ENCODE measurements at places on chromosomes 12 and 14.

GRCh38 chr12:53624956-53625355 is 1.2 kb downstream of the ATF7 start:
- DNase-seq: no peak

DNA sequence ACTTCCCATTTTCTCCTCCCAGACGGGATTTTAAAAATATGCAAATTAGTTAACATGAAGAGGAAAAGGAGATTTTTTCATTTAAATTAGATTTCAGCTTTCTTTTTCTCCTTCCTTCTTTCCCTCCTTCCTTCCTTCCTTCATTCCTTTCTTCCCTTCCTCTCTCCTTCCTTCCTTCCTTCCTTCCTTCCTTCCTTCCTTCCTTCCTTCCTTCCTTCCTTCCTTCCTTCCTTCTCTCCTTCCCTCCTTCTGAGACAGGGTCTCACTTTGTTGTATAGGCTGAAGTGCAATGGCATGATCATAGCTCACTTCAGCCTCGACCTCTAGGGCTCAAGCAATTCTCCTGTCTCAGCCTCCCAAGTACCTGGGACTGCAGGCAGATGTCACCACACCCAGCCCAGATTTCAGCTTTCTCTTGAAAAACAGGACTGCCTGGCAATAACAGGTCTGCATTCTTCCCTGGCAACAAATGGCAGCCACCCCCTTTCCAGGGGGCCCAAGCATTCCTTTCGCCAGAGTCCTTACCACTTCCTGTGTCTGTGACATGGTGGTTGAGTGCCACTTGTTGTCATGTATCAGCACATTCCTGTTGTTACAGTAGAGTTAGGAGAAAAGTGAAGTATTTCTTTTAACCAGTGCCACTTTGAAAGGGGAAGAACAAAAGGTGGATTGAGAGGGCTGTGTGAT is 119.1 kb downstream of the PTPN11 start:
- DNase-seq: no peak

DNA sequence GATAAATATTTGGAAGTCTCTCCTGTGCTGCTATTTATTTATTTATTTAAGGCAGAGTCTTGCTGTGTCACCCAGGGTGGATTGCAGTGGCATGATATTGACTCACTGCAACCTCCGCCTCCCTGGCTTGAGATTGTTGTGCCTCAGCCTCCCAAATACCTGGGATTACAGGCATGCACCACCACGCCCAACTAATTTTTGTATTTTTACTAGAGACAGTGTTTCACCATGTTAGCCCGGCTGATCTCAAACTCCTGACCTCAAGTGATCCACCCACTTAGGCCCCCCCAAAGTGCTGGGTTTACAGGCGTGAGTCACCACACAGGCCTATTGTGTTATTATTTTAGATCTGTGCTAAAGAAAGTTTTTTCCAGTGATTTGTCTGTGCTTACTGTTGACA is 225.2 kb downstream of the CCER1 start:
- no peak for DNase-seq

DNA sequence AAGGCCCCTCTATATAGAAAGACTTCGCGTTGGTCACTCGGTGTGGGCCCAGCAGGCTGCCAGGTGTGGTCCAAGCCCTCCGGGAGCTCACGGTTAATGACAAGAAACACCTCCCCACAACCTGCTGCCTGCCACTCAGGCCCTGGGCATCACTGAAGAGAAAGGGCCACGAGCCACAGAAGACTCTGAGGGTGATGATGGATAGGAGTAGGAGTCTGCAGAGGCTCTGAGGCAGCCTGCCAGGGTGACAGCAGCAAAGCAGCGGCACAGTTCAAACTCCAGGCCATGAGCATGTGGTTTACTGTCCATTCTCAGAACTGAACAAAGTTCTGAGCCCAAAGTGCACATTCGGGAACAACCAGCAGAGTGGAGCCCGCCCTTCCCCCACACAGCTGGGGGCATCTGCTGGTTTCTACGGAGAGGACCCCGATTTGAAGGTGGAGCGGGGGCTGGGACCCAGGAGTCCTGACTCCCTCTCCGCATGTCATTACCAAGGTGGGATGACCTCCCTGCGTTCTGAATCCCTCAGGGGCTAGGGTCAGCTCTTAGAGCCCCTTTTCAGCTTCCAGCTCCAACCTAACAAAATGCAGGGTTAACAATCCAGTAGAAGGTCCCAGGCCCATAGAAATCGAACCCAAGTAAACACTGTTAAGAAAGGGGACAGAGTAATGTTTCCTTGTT is 65.8 kb downstream of the VWF start:
- no peak for DNase-seq

GRCh38 chr12:132202929-132203721 is 58.9 kb downstream of the NOC4L start:
- no peak for DNase-seq

DNA sequence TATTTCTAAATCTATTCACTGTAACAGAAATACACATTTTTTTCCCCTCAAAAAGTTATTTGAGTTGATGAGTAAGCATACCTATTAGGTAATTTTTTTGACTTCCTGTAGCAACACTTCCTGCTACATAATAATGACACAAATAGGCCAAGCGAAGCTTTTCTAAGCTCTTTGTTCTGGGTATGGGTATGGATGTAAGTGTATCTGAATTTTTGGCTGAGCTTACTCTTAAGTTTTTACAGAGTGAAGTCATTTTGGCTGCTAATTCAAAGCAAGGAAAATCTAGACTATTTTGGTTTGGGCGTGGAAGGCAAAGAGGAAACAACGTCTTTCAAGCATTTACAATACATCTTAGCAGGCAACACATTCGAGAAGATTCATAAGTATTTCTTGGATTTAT is 1206.0 kb upstream of the FLRT2 start:
- DNase-seq: no peak

DNA sequence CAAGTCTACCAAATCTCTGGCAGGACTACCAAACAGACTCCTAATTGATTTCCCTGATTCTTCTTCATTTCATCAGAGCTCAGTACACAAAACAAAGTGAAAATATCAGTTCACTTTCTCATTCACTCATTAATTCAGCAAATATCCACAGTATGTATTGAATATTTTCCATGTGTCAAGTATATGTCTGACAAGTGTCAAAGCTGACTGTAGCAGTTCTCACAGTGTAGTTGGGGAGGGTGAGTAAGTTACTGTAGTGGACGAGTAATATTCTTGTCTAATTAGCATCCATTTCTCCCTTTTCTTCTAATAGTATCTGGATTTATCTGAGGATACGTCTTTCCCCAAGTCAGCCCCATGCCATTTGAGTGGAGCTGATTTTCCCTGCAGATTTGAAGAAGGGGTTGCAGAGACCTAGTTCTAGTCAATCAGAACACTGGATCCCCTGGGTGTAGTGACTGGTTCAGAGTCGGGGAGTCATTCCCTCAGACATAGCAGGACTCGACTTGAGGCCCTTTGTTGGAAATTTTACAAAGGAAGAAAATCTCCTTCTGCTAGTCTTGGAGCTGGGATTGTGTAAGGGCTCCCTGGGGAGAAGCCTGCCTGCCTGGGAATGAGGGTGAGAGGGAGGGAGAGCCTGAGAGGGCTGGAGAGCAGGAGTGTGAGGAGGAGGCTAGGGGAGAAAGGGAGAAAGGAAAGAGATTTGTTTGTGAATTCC is 51.4 kb downstream of the GRIP1 start:
- DNase-seq: no peak

DNA sequence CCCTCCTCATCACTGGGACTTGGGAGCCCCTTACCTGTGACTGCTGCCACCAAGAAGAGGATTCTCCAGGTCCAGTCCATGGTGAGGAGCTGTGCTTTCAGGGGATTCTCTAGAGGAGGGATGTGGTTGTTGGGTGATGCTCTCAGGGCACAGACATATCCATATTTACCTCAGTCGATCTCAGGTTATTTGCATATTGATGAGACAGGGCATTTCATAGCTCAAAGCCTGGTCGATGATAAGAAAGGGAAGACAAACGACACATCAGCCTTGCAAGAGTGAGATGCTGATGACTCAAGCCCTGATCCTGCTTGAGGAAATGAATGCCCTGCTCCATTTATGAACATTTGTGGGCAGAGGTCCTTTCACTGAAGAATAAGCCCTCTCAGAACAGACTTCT is 981.0 kb downstream of the TMEM121 start:
- DNase-seq: no peak

- no peak for DNase-seq
Measured at GRCh38 chr12:38151991-38152700, 164.4 kb upstream of the ALG10B start.

DNA sequence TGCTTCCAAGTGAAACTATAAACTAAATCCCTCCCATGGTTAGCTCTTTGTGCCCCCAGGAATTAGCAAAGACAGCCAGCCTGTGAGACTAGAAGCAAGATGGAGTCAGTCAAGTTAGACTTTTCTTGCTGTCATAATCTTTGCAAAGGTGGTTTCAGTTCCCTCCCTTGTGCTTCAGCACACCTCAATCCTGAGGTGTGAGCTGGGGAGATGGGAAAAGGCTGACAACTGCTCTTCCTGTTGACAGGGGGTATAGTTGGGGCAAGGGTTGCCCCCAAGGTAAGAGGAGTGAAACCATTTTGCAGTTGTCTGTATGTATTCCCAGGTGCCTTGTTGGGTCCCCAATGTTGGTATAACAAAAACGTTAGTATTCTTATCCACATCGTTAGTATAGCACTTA is 12.3 kb upstream of the CPM start:
- no peak for DNase-seq

GRCh38 chr14:90607141-90607540 is 209.1 kb downstream of the TTC7B start:
- no peak for DNase-seq

DNA sequence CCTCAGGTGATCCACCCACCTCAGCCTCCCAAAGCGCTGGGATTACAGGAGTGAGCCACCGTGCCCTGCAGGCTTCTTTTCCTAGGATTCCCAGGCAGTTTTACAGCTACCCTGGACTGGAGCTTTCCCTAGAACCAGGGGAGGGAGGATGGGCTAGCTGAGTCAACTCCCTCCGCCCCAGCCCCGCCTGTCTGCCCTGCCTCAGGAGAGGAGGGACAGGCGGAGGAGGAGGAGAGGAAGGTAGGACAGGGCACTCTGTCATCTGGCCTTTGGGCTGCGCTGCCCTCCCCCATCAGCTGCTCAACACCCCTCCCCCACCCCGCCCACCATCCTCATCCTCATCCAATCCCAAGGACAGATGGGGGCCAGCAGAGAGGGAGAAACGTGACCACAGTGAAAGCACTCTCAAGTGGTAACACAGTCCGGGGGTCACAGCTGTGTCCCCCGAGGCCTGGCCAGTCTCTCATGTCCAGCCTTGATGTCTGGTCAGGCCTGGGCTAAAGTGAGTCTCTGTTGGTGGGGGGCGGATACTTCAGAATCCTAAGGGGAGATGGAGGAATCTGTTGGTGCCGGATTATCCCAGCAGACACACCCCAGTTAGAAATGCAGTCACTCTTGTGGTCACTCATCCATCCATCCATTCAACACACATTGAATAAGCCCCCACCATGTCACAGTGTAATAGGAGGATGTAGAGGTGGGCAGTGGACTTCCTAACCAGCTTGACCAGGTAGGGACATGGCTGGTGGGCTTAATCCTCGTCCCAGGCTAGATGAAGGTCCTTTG is 12.3 kb downstream of the FIGNL2 start:
- DNase-seq: no peak

DNA sequence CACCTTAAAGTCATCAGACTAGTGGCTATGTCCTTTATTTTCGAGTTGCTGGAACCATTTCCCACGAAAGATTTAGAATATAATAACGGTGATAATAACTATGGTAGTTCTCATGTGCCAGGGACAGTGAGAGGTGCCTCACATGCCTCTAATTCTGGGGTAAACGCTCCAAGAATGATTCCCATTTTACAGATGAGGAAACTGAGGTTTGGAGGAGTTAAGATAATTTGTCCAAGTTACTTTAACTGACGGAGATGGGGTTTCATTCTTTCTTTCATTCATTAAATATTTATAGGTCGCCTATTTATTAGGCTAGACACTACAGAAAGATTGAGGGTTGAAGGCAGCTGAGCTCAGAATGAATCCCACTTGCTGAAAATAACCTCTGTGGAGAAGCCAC is 30.7 kb upstream of the FOS start:
- DNase-seq: no peak

DNA sequence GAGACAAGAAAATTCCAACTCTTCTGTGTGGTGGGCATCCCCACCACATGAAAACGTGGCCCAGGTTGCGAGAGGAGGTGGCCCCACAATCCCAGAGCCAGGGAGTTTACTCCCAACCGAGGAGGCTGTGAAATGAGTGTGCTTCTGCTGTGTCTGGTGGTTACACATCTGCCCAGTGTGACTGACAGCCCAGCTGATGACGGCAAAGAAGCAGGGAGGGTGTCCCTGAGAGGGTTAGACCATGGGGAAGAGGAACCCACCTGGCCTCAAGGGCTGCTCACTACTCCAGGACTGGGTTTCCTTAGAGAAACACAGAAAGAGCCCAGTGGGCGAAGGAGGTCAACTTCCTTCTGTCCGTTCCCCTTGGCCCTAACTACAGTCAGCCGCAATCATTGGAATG is 24.6 kb downstream of the ZFP36L1 start:
- DNase-seq: no peak

DNA sequence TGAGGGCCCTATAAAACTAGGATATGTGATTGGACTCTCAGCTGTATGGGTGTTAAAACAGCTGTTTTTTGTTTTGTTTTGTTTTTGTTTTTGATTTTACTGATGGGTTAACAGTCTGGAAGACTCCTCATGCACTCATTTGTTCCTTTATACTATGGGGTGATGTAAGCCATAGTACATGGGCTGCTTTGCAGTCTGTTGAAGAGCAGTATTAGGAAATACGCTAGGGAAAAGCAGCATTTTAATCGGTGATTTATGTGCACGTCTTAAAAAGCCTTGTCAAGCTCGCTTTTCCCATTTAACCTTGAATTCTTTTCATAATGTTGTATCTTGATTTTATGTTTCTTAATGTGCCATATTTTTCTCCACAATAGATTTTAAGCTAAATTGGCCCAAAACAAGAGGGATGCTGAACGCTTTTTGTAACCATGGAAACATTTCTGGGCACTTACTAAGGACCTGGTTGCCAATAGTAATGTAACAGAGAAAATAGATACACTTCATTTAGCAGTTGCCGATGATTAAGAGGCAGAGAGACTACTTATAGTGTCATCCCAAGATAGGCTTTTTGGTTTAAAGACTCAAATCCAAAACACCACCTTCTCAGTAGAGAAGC is 244.0 kb downstream of the SNAPC1 start:
- DNase-seq: no peak

DNA sequence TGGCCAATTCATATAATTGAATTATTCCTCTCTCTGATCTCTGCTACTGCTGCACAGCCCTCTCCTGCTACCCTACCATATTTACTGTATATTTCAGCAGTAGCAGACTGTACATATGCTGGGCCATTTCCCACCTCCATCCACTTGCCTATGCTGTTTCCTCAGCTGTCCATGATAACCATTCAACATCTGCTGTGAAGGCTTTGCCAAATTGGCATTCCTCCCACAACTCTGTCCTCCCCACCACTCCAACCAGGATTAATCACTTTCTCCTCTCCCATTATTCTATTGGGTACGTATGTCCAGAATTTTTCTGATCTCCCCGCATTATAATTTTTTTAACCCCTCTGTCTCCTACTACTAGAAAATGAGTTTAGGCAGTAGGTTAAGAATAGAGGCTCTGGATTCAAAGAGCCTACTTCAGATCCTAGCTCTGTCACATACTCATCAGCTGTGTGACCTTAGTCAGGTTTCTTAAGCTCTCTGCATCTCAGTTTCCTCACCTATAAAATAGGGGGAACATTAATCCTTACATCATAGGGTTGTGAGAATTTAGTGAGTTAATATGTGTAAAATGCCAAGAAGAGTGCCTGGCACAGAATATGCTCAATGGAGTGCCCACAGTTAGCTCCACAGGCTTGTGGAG is 123.3 kb downstream of the KICS2 start:
- no peak for DNase-seq

GRCh38 chr12:118537481-118537917 is 161.1 kb downstream of the SUDS3 start:
- no peak for DNase-seq

Measured in activated T-helper 1 cell treated with Interleukin-2 at 50 U/mL for 16 hours (primary cell).